Activated gamma-delta T cell treated with Interleukin-2 at 50 U/mL for 16 hours (primary cell): ENCODE measurements at places on chromosomes 11 and 22.

- DNase-seq, result peak; percentile 16
Observed at GRCh38 chr11:103091064-103091800, 728 bp downstream of the DCUN1D5 start.

DNA sequence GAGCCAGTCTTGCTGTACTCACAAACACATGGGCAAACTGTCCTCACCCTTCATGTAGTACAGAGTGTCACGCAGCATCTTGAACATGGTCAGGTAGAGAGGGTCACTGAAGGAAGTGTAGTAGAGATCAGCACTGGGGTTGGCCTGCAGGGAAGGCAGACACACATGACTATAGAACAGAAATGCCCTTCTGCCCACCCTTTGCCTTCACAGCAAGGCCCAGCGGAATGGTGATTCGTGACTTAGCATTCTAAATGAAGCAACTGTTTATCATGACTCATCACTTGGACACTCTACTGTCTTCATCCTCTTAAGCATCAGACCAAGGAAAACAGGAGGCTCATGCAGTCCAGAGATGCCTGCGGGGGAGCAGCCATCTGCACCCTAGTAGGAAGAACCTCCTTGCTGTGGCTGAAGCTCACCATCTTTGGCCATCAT, 33.4 kb downstream of the SERPIND1 start:
- no peak for DNase-seq

- DNase-seq, result no peak
Observed at GRCh38 chr11:117045956-117046355, 52.3 kb downstream of the SIK3 start.

DNA sequence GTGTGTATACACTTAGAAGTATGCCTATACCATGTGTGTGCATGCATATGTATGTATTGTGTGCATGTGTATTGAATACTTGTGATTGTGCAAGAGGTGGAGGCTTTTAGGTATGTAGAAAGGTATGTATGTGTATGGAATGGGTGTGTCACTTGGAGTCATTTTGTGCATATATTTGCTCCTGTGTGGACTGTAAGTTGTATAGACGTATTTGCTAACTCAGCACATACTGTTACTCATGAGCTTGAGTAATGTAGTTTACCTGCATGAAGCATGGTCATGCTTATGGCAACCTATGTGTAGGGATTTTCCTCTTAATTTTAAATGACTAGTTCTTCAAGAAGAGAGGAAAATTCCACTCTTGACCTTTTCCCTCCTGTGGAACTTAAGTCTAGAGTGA, 507.6 kb upstream of the LARGE1 start:
- no peak for DNase-seq

- no peak for DNase-seq
Observed at GRCh38 chr22:27537501-27537900, 264.1 kb downstream of the MN1 start.

DNA sequence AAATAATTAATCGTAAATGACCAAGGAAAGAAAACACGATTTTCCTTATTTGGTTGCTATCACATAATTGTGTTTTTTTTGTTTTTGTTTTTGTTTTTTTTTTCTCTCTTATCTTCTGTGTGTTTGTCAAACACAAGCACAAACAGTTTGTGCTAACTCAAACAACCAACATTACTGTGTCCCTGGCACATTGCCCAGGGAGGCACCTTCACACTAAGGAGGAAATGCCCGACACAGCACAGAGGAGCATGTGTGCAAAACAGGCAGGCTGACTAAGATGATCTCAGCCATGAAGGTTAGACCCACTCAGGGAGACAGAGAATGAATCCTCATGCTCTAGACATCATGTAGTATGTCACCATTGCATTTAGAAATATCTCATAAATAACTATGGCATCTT, 130.1 kb downstream of the SOX6 start:
- no peak for DNase-seq

DNA sequence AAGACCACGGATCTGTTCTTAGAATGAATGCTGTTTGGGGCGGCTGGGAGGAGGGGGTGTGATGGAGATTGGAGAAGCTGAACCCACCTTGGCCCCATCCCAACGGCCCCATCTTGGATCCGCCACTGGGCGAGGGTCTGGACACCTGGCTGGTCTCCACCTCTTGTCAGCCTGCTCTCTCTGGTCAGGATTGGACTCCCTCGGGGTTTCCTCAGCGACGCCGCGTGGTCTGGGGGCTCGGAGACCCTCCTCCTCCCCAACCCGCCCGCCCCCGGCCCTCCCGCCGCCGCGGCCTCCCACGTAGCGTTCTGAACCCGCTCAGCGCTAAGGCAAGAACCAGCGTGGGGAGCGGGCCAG, 4.3 kb upstream of the FLI1 start:
- no peak for DNase-seq

GRCh38 chr11:78789375-78789774, 214.7 kb upstream of the NARS2 start:
- no peak for DNase-seq

DNA sequence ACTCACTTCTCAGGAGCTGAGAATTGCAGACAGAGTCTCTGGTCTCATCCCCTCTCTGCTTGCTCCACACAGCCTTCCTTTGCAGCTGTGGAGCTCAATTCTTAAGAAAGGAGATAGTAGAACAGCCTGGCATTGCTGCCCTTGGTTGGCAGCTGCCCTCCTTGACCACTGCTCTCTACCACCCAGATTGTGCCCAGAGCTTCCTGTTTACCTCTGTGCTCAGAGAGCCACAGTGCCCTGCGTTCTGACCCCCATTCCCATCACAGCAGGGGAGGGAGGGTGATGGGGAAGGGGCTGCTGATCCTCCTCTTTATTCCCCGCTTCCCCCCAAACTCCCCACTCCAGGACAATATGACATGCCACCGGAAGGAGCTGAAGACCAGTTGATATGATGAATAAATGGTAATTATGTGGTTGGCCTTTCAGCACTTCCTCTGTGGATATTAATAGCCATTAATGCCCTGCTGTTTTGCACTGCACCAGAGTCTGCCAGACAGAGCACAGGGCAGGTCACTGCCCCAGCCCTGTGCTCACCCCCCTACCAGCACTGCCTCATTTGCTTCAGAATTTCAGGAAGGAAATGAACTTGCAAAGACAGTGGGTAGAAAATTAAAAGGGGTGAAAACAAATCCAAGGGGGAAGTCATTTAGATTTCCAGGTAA, 426.8 kb upstream of the CADM1 start:
- no peak for DNase-seq

GRCh38 chr11:69818231-69818602, 999 bp downstream of the FGF3 start:
- no peak for DNase-seq

GRCh38 chr22:49103314-49104059, 724.2 kb downstream of the BRD1 start:
- DNase-seq, result no peak
